M059J (cell line): ENCODE measurements at places on chromosomes 12 and 14.

GRCh38 chr12:46134205-46134811 is 134.5 kb downstream of the SLC38A1 start:
- DNase-seq, result no peak

DNA sequence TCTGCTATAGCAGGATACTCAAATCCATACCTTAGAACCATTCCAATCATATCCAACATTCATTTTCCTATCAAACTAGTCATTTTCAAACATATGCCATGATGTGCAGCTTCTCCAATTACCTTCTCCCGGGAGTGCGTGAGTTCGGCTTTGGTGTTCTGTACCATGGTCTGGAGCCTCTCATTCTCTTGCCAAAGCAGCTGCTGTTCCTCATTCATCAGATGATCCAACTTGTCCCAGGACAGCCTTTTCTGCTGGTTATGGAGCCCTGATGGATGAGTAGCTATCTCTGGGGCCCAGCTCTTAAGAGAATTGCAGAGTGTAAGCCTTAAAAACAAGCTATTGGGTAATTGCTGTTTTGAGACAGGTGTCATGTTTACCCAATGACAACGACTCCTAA is 71.1 kb upstream of the SAV1 start:
- no peak for DNase-seq

- DNase-seq, result peak; percentile 83
Observed at GRCh38 chr14:29930283-29930682, 2.6 kb upstream of the PRKD1 start.

DNA sequence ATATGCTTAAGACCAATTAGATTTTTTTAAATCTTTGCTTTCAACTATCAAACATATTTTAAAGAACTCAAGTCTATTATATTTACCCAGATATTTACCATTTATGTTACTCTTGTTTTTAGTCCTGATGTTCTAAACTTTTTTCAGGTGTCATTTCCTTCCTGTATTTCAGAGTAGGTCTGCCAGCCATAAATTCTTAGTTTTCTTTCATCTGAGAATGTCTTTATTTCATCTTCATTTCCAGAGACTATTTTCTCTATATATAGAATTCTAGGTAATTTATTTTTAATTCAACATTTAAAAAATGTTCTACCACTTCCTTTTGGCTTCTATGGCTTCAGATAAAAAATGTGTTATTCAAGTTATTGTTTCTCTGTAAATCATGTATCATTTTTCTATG is 218.2 kb upstream of the AMIGO2 start:
- no peak for DNase-seq

GRCh38 chr12:4143896-4144295 is 129.7 kb upstream of the CCND2 start:
- DNase-seq, result no peak

DNA sequence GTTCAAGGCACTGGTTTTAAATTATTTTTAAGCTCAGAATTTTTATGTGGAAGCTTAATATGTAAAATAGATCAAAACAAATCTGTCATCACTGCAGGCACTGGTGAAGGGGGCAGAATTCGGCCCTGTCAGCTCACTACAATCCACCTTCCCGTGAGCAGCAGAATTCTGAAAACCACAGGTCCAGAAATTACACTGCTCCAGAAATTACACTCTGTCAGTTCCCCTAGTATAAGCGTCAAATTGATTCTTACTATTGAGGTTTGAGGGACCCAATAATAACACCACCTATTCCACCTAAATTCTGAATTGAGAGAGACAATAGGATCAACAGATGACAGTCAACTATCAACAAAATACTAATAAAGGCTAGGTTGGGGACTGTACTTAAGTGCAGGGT is 245.5 kb downstream of the PHLDA1 start:
- no peak for DNase-seq

DNA sequence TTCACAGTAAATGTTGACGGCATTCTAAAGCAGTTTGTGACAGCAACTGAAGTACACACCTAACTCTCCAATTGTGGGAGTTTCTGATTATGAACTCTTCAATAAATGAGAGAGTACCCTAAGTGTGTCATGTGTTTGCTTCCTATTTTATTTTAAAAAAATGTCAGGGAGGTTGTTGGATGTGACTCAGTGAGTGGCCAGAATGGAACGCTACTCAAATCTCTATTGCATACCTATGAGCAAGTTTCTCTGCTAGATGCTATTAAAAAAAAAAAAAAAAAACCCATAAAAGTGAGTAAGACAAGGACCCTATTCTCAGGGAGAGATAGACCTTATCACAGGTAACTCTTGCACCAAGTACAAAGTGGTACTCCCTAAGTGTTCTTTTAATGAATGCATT is 256.6 kb downstream of the BTG1 start:
- peak; percentile 10 for DNase-seq

GRCh38 chr14:89292579-89293313 is 124.3 kb downstream of the FOXN3 start:
- no peak for DNase-seq

DNA sequence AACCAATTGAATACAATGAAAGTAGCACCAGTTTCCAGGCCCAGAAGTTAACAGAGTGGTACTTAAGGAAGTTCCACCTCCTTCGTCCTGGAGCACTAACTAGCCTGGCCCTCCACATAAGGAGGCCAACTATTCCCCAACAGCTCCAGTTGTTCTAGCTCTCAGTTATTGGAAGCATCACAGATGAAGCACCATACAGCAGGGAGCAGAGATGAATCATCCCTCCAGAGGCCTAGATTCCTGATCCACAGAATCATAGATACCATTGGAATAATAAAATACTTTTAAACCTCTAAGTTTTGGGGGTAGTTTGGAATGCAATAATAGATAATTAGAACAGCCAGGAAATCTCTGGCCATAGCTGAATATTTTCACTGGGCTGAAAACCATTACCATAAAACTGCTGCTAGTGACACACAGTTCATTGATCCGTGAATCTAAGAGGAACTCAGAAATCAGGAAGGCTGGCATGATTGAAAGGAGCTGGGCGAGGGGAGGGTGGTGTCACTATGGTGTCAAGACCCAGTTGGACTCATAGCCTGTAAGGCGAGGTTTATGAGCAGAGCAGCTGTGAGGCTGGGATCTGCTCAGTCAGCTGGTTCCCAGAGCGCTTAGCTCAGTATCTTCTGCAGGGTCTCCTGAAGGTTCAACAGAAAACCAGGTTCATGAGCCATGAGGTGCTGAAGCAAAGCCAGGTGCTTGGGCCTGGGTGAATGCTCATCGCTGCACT is 371.4 kb upstream of the TMTC1 start:
- peak; percentile 4 for DNase-seq

GRCh38 chr14:66359500-66359899 is 126.7 kb upstream of the CCDC196 start:
- DNase-seq, result peak; percentile 49

GRCh38 chr14:70144046-70144445 is 44.7 kb downstream of the SLC8A3 start:
- no peak for DNase-seq
